COR-L47 (cell line): ENCODE measurements at places on chromosomes 5 and 9.
A peak's percentile ranks its signal among the peaks of the same experiment; 100 is the strongest.

DNA sequence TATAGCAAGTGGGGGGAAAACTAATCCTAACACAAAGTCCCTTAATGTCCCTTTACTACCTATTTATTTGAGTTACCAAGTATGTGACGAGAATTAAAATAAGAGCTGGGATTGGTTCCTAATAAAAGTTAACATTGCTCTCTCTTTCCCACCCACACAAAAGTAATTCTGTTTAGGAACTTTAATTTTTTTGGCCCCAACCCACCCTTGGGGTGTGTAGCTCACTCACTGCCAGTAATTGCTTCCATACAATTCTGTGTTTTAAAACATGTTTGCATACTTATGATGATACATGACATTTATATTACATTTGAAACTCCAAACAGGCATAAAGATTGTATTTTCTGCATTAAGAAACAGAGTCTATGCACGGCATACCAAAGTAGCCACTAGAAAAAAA lies 106.5 kb downstream of the BNC2 start:
- DNase-seq = no peak

GRCh38 chr5:69167929-69168328 lies 979 bp downstream of the CCNB1 start:
- no peak for DNase-seq

DNA sequence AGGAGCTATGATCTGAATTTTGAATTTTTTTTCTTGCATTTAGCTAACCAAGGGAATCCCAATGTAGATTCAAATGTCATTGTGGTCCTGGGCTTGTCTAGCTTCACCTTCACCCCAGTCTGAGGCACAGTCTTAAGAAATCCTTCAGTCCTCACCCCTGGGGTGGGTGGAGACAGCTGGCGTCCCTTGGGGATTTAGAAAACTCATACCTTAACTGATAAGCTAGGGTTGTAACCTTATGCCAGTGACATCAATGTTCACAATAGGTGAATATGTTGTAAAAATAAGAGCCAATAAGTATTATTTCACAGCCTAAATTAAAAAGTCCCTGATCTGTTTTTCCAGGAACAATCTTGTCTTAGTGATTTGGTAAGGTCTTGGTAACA lies 4.6 kb downstream of the ISOC1 start:
- no peak for DNase-seq

- no peak for DNase-seq
These were observed 889.3 kb downstream of the MAT2B start for GRCh38 chr5:164394686-164395194.

- DNase-seq = peak; percentile 57
These were observed 309.5 kb downstream of the PDE4D start for GRCh38 chr5:59583810-59584562.

DNA sequence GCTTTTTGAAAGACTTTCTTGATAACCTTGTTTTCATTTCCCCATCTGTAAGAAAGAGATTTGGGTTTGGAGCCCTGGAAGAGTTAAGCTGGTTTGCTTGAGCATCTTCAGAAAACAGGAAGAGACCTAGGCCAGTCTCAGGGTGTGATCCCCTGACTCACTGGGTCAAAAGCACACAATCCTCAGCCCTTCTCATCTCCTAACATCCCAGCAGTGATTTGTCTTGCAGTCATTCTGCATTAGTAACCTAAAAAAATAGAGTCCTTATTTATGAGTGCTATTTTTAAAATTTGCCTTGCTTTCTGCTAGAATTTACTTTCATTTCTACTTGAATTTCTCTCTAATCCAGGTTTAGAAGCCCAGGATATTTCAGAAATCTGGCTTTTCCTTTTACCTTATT lies 16.4 kb upstream of the ARSB start:
- DNase-seq = no peak
